NCI-H460 (cell line): ENCODE measurements at places on chromosomes 6 and 20. TPM values are rescaled to one million over a fixed set of nuclear protein-coding genes. Genes with fewer than 3 reads are reported as not detected.

DNA sequence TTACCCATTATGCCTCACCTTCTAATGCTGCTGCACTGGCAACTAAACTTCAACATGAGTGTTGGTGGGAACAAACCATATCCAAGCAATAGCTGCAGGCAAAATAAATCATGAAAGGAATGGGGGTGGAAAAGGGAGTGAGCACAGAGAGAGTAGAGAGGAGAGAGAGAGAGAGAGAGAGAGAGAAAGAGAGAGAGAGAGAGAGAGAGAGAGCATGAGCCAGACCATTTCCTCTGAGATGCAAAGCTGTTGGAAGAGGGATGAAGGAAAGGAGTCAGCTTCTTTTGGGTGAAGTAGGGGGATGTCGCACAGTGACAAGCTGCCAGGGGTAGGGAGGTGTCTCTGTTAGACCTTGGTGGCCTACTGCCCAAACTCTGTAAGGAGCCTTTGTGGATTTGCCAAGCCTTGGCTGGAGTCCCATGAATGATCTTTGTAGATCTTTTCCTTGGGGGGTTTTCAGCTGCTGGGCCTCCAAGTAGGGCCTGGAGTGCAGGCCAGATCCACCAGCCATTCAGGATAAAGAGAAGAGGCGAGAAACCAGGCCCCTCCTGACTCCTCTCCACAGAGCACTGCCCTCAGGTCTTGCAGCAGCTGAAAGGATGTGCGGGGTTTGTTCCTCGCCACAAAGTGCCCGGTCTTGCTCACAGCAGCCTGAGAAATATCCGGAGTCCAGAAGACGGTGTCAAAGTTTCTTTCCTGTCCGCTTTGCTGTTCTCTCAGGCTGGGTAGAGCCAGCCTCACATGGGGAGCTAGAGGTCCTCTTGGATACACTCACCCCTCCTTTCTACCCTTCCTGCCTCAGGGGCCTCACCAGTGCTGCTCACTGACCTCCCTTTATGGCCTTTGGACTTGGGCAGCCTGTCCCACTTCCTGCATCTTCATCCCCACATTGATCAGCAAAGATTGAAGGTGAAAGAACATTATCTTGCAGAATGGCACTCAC, 17.8 kb downstream of the BTBD3 start:
- DNase-seq, result no peak

DNA sequence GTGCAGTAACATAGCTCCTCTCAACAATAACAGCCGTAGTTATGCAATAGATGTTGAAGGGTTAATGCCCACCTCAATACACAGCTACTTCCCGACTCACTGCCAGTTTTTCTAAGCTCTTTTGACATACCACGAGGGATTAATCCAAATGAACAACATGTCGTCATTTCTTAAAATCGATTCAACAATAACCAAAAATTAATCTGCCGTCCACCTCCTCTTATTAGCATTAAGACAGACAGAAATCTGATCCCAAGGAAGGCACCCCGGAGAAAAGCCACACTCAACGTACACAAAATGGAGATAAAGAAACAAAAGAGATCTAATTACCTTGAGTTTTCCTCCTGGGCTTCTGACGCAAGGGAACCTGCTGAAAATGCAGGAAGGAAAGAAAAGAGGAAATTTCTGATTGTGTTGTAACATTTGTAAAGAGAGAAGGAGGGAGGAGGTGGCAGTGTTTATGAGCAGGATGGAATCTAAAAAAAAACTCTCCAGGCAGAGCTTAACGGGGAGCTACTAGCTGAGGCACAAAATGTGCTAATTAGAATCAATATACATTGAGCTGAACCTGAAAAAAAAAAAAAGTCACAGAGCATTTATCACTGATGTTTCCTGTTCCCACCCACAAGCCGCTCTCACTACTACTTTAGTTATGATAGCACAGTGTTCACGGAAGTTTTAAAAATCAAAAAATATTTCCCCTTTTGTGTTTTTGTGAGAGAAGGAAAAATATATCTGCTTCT, 109.3 kb downstream of the IPCEF1 start:
- no peak for DNase-seq

DNA sequence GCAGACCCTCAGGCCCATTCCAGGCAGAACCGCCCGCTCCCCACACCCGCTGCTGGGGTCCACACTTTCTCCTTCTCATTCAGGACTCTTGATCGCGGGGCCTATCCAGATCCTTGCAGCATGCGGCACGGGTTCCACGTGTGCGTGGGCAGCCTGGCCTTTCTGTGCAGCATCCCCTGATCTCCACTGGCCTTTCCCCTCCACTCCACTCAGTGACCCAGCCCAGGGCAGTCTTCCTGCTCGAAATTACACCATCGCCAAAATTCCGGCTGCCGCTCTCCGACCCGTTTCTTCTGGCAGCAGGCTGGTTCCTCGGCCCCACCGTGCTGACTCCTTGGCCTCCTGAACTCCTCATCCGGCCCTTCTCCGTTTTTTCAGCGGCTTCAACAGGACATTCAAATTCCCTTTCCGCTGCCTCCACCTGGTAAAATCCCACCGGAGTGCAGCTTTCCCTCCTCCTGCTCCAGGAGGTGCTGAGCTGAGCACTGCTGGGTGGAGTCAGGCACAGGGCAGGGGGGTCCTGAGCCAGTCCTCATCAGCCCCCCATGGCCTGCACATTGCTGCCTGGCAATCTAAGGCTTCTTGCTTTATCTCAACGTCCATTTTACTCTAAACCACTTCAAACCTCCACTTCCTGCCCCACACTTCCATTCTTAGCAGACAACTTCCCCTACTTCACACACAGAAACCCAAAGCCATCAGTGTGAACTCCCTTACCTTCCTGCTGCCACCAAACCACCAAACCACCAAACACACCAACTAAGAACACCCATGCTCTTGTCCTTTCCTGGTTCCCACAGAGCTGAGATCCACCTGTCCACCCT, 9.0 kb downstream of the SFT2D1 start:
- DNase-seq, result no peak

DNA sequence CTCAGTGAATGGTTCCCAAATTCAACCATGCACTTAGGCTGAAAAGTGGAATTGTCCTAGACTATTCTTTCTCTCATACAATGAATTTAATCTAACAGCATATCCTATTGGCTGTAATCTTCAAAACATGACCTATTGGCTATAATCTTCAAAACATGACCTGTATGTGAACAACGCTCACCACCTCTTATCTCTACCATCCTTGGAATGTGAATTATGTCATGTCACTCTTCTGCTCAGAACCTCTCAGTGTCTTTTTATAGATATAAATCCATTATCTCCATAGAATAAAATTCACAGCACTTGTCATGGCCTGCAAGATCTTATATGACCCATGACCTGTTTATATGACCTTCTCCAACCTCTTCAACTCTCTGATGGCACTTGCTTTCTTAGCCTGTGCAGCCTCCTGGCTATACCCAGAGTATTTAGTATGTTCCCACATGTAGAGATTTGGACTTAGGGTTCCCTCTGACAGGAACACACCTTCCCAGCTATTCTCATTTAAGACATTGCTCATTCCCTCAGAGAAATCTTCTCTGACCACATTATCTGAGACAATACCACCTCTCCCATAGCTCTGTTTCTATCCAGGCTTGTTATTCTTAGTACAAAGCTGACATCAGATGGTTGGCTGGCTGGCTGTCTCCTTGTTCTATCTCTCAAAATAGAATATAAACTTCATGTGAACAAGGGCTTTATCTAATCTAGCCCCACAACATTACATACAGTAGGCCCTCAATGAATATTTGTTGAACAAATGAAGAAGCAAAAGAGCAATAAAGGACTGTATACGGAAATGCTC, 275.0 kb upstream of the PREP start:
- no peak for DNase-seq

Gene MAFB
- total RNA-seq, result 0.09 TPM in 1 of 2 replicates, not detected in the other
